ENCODE measurements at places on chromosomes 1 and 21.

GRCh38 chr21:32311621-32312020, 13.0 kb downstream of the MRAP start:
- no peak overlapping the region for H3K4me3 ChIP-seq
- peaks cover 23% of the 10 kb centered on the region for H3K36me3 ChIP-seq
- H3K27ac ChIP-seq: no peak overlapping the region
- H3K27me3 ChIP-seq: no peaks in the 10 kb centered on the region
- no peak for DNase-seq
- no peaks in the 10 kb centered on the region for H3K4me1 ChIP-seq

GRCh38 chr1:74517599-74518051, 5.2 kb upstream of the LRRC53 start:
- H3K27me3 ChIP-seq: no peaks in the 10 kb centered on the region
- H3K4me3 ChIP-seq: no peak overlapping the region
- no peak overlapping the region for H3K27ac ChIP-seq
- no peak for DNase-seq

DNA sequence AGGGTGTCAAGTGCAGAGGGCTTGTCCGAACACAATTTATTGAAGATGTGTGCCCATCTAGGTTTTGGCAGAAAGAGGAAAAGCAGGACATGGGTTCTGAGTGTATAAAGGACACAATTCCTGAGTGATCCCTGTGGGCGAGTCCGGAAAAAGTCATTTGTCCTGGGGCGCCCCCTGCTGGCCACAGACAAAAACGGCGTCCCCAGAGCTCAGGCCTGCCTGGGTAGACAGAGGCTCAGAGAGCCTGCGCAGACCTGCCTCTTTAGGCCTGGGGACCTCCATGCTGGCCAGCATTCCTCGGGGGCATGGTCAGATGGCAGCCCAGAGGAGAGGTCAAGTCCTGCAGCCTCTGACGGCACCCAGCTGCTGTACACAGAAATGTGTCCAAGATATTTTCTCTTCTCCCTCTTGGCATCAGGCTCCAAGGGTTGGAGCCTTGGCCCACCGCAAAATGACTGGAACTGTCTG, 65.5 kb upstream of the LRP8 start:
- no peak overlapping the region for H3K27ac ChIP-seq
- no peaks in the 10 kb centered on the region for H3K36me3 ChIP-seq
- DNase-seq: peak; percentile 97
- peaks cover 16% of the 10 kb centered on the region for H3K4me1 ChIP-seq

- H3K36me3 ChIP-seq: peaks cover 4% of the 10 kb centered on the region
- H3K27me3 ChIP-seq: no peaks in the 10 kb centered on the region
- H3K4me1 ChIP-seq: peaks cover 20% of the 10 kb centered on the region
- H3K4me3 ChIP-seq: no peak overlapping the region
These were observed 130.3 kb upstream of the PLXNA2 start for GRCh38 chr1:208374391-208374941.

- H3K27me3 ChIP-seq: no peaks in the 10 kb centered on the region
- no peak for DNase-seq
- no peak overlapping the region for H3K4me3 ChIP-seq
- H3K36me3 ChIP-seq: peaks cover 64% of the 10 kb centered on the region
These were observed 52.3 kb downstream of the VPS13D start for GRCh38 chr1:12282142-12282541.

- H3K36me3 ChIP-seq: no peaks in the 10 kb centered on the region
- DNase-seq: no peak
- H3K4me3 ChIP-seq: no peak overlapping the region
- no peak overlapping the region for H3K27ac ChIP-seq
- no peaks in the 10 kb centered on the region for H3K27me3 ChIP-seq
These were observed 43.9 kb upstream of the FOXO6 start for GRCh38 chr1:41317361-41317760.

GRCh38 chr1:60035921-60036320, 37.6 kb downstream of the C1orf87 start:
- H3K4me1 ChIP-seq: no peaks in the 10 kb centered on the region
- no peak for DNase-seq
- H3K27ac ChIP-seq: no peak overlapping the region
- no peaks in the 10 kb centered on the region for H3K36me3 ChIP-seq
- no peak overlapping the region for H3K4me3 ChIP-seq

GRCh38 chr1:8899046-8899445, 20.6 kb upstream of the ENO1 start:
- H3K36me3 ChIP-seq: no peaks in the 10 kb centered on the region
- no peak for DNase-seq
- H3K27me3 ChIP-seq: no peaks in the 10 kb centered on the region
- H3K4me1 ChIP-seq: peaks cover 4% of the 10 kb centered on the region
- no peak overlapping the region for H3K27ac ChIP-seq
- H3K4me3 ChIP-seq: no peak overlapping the region

- no peaks in the 10 kb centered on the region for H3K36me3 ChIP-seq
- no peaks in the 10 kb centered on the region for H3K4me1 ChIP-seq
- no peak overlapping the region for H3K27ac ChIP-seq
- DNase-seq: no peak
- no peak overlapping the region for H3K4me3 ChIP-seq
These were observed 19.5 kb downstream of the SLC30A1 start for GRCh38 chr1:211559222-211560010.

DNA sequence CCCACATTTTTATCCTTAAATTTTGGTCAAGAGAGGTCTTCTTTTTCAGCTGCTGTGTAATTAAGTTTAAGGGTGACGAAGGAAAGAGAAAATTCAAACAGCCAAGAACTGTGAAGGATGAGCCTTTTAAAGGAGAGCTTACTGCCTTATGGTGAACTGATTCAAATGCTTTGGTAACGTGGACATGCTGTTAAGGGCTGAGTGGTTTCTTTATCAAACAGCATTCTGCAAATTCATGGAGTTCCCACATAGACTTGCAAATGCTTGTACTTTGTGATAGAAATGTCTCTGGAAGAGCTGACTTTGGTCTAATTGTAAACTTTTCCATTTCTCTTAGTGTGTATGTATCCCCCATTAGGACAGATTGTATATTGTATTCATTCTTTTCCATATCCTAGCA, 93.8 kb downstream of the CHD1L start:
- H3K27me3 ChIP-seq: no peaks in the 10 kb centered on the region
- H3K4me3 ChIP-seq: no peak overlapping the region
- no peaks in the 10 kb centered on the region for H3K4me1 ChIP-seq
- no peak for DNase-seq

DNA sequence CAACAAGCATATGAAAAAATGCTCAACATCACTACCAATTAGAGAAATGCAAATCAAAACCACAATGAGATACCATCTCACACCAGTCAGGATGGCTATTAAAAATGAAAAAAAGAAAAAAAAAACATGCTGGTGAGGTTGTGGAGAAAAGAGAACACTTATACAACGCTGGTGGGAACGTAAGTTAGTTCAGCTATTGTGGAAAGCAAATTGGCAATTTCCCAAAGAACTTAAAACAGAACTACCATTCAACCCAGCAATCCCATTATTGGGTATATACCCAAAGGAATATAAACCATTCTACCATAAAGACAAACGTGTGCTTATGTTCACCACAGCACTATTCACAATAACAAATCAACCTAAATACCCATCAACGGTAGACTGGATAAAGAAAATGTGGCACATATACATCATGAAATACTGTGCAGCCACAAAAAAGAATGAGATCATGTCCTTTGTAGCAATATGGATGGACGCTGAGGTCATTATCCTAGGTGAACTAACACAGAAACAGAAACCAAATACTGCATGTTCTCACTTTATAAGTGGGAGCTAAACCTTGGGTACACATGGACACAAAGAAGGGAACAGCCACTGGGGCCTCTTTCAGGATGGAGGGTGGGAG, 49.5 kb downstream of the LYST start:
- H3K36me3 ChIP-seq: no peaks in the 10 kb centered on the region
- DNase-seq: no peak
- no peaks in the 10 kb centered on the region for H3K27me3 ChIP-seq
- H3K27ac ChIP-seq: no peak overlapping the region
- peaks cover 3% of the 10 kb centered on the region for H3K4me1 ChIP-seq
- H3K4me3 ChIP-seq: no peak overlapping the region

- H3K4me3 ChIP-seq: no peak overlapping the region
- H3K27ac ChIP-seq: no peak overlapping the region
- DNase-seq: no peak
- no peaks in the 10 kb centered on the region for H3K4me1 ChIP-seq
- H3K27me3 ChIP-seq: peaks cover 96% of the 10 kb centered on the region
These were observed 6.9 kb downstream of the HPCAL4 start for GRCh38 chr1:39684313-39684664.

- H3K4me3 ChIP-seq: no peak overlapping the region
- DNase-seq: no peak
- H3K27ac ChIP-seq: no peak overlapping the region
- peaks cover 54% of the 10 kb centered on the region for H3K36me3 ChIP-seq
These were observed 69.7 kb downstream of the TRIM33 start for GRCh38 chr1:114441332-114441731.

DNA sequence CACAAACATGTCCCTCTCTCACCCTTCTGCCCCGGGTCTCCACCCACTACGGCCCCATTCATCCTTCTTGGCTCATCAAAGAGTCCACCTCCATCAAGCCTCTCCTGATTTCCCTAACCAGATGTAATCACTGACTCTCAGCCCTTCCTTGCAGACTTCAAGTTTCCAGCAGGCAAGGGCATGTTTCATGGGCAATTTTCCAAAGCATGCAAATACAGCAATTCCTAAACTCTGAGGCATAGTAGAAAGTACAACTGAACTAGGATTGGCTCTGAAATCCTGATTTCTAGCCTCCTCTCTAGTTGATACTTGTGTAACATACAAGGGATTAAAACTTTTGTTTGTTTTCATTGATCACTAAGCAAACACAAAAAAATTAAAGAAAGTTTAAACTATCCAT, 109.1 kb upstream of the GADD45A start:
- DNase-seq: no peak
- H3K4me1 ChIP-seq: peaks cover 15% of the 10 kb centered on the region
- no peak overlapping the region for H3K4me3 ChIP-seq

- DNase-seq: no peak
- no peaks in the 10 kb centered on the region for H3K36me3 ChIP-seq
- no peak overlapping the region for H3K4me3 ChIP-seq
- H3K27me3 ChIP-seq: peaks cover 38% of the 10 kb centered on the region
These were observed 409 bp upstream of the HIVEP3 start for GRCh38 chr1:41919131-41919530.

- H3K4me3 ChIP-seq: no peak overlapping the region
- H3K27me3 ChIP-seq: no peaks in the 10 kb centered on the region
- no peak for DNase-seq
- H3K36me3 ChIP-seq: peaks cover 11% of the 10 kb centered on the region
- H3K4me1 ChIP-seq: peaks cover 6% of the 10 kb centered on the region
These were observed 38.2 kb downstream of the ITPKB start for GRCh38 chr1:226700861-226701260.

GRCh38 chr1:108049178-108049819, 84.3 kb upstream of the VAV3 start:
- peaks cover 17% of the 10 kb centered on the region for H3K4me1 ChIP-seq
- H3K27me3 ChIP-seq: no peaks in the 10 kb centered on the region
- no peaks in the 10 kb centered on the region for H3K36me3 ChIP-seq
- no peak overlapping the region for H3K4me3 ChIP-seq
- peak; percentile 86 for DNase-seq

DNA sequence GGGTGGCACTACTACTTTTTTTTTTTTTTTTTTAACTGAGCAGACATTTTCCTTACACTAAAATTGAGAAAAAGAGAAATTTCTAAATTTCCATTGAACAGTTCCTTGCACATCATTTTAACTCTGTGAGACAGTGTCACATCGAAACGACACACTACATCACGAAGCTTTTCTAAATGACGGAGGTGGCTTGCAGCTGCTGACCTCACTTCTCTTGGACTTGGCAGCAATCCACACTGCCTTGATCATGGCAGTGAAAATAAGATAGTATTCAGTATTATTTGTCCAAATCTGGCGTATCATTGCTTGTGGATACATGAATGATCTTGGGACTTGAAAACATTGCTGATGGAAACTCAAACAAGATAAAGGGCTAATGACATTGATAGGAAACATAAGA, 80.3 kb upstream of the CYYR1 start:
- no peaks in the 10 kb centered on the region for H3K36me3 ChIP-seq
- no peak overlapping the region for H3K27ac ChIP-seq
- H3K4me1 ChIP-seq: no peaks in the 10 kb centered on the region

GRCh38 chr1:155091071-155092051, 12.7 kb downstream of the EFNA3 start:
- no peaks in the 10 kb centered on the region for H3K36me3 ChIP-seq
- no peak overlapping the region for H3K27ac ChIP-seq
- H3K4me3 ChIP-seq: no peak overlapping the region
- H3K27me3 ChIP-seq: peaks cover 22% of the 10 kb centered on the region
- peak; percentile 98 for DNase-seq

- no peak for DNase-seq
- no peaks in the 10 kb centered on the region for H3K36me3 ChIP-seq
- no peaks in the 10 kb centered on the region for H3K27me3 ChIP-seq
- no peak overlapping the region for H3K4me3 ChIP-seq
- H3K27ac ChIP-seq: no peak overlapping the region
These were observed 133.2 kb downstream of the TGFB2 start for GRCh38 chr1:218478336-218478735.

DNA sequence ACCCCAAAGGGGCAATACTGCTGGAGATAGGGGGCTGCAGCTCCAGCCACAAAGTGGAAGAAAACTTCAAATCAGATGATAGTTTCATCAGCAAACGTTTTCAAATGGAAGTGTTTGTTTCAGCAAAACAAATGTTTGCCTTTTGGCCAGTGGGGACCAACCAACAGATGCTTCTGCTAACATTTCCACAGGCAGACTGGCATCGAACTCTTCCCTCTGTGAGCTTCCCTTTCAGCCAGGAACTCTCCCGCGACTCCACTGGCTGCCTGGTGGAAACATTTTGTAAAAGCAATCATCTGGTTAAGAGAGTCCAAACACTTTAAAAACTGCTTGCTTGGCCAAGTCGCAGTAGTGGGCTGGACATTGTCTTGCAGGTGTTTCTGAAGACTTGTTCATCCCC, 30.7 kb downstream of the CENPF start:
- no peak for DNase-seq
- H3K27ac ChIP-seq: no peak overlapping the region
- peaks cover 91% of the 10 kb centered on the region for H3K36me3 ChIP-seq

DNA sequence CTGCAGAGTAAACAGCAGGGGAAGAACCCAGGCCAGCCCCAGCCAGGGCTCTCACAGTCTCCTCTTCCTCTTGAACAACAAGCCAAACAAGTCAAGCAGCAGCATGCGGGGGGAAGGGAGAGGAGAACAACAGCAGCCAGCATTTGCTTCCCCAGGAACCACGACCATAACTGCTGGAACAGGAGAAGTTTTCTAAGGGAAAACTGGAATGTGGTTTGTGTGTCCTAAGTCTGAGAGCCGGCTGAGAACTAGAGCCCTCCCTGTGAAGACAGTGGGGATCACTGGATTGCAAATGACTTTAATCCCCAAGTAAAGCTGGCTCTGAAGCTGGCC, 48.2 kb downstream of the COQ8A start:
- H3K4me3 ChIP-seq: no peak overlapping the region
- peaks cover 7% of the 10 kb centered on the region for H3K4me1 ChIP-seq
- no peaks in the 10 kb centered on the region for H3K27me3 ChIP-seq
- no peaks in the 10 kb centered on the region for H3K36me3 ChIP-seq

All from endodermal cell (in vitro differentiated cells).